COLO829 (cell line): ENCODE measurements at places on chromosomes 5 and 9.

DNA sequence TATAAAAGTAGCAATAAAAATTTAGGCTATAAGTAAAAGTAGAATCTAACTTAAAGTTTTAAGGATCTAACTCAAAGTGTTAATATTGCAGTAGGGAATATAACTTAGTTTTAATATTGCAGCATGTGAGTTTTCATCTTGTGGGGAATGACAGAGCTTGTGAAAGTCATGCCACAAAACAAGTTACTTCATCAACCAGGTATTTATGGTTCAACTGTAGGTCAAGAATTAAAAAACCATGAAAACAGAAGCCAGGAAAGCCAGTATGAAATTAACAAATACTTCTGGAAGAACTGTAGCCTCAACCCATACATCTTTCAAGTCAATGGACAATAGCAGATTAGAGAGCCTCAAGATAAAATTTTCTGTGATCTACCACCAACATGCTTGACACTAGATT is 19.0 kb downstream of the HMGCS1 start:
- DNase-seq, result no peak

GRCh38 chr9:37149666-37150308 is 29.4 kb downstream of the ZCCHC7 start:
- no peak for DNase-seq

- DNase-seq, result no peak
Measured at GRCh38 chr5:17743580-17744435, 109.5 kb downstream of the TAF11L14 start.

DNA sequence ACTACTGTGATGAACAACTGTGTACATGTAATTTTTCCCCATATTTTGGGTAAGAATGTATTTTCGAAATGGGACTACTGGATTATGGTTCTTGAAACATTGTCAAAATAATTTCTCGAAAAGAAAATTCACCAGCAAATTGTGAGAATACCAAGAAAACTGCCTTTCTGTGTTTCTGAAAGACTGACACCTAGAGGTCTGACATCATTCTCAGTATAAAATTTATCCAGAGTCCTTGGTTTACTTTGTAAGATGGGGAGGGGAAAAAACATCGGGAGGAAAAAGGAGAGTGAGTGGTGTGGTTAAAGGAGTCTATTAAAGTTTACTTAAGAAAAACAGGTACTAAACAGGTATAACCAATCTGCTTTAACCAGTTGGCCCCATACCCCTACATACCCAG is 149.2 kb downstream of the CEP120 start:
- no peak for DNase-seq

DNA sequence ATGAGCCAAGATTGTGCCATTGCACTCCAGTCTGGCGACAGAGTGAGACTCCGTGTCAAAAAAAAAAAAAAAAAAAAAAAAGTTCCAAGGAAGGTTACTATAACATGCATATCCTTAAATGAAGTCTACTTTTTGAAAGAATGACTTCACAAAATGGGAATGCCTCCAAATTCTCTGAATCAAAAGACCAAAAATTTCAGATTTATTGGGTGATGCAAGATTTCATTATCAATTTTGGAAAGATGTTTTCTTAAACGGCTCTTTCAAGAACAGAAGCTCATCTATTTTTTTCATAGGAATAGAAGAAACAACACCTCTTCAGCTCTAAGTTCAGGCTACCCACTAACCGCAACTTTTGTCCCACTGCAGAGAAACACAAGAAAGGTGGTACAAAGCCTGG is 69.9 kb downstream of the AUH start:
- no peak for DNase-seq

DNA sequence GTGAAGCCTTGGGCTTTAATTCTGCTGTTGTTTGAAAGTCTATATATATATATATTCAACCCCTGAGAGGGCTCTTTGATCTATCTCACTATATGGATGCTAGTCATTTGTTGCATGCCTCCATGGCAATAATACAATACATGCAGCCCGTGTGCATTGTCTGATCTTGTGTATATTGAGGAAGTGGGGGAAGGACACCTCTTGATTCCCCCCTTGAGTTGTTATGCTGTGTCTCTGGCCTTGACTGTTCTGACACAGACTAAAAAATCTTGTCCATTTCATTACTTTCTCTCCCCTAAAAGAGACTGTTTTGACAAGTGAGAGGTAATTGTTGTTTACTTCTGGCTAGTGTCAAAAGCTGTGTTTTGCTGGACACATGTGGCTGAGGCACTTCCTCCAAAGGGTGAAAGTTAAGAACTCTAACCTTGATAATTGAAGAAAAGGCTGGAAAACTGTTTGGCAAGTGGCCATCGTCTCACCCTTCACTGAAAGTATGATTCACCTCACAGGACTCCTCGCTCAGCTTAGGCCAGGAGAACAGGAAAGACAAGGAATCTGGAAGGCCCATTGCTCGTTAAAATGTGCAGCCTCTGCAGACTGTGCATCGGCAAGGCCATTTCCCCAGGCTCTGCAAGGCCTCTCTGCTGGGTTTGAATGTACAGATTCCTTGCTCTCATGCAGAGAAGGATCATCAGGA is 304.0 kb downstream of the PRELID2 start:
- DNase-seq, result peak; percentile 4

DNA sequence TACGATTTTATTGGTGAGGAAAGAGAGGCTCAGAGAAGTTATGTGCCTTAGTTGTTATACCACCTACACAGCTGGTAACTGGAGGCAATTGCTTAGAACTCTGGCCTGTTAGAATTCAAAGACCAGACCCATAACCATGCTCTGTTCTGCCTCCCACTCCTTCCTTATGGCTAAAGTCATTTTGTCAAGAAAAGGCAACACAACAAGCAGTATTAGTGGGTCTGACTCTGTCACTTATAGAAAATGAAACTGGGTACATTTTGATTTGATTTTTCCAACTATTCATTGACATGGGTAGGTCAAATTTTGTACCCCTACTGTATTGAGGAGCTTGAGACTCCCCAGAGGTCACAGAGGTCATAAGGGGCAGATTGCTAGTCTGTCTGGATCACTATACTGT is 44.5 kb upstream of the NR3C1 start:
- no peak for DNase-seq

GRCh38 chr9:95517559-95518425 is 1.0 kb upstream of the PTCH1 start:
- no peak for DNase-seq

GRCh38 chr5:51484326-51484725 is 101.1 kb downstream of the ISL1 start:
- no peak for DNase-seq

DNA sequence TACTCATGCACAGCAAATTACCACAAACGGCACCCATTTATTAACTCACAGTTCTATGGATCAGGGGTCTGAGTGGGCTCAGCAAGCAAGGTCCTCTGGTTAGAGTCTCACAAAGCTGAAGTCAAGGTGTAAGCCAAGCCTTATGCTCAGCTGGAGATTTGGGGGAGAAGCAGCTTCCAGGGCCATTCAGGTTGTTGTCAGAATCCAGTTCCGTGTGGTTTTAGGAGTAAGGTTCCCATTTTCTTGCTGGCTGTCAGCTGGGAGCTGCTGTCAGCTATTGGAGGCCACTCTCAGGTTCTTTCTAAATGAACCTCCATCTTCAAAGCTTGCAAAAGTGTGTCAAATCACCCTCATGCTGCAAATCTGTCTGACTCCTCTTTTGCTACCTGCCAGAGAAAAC is 17.7 kb downstream of the FCN2 start:
- DNase-seq, result no peak

GRCh38 chr9:87324613-87325194 is 173.0 kb upstream of the DAPK1 start:
- peak; percentile 71 for DNase-seq

DNA sequence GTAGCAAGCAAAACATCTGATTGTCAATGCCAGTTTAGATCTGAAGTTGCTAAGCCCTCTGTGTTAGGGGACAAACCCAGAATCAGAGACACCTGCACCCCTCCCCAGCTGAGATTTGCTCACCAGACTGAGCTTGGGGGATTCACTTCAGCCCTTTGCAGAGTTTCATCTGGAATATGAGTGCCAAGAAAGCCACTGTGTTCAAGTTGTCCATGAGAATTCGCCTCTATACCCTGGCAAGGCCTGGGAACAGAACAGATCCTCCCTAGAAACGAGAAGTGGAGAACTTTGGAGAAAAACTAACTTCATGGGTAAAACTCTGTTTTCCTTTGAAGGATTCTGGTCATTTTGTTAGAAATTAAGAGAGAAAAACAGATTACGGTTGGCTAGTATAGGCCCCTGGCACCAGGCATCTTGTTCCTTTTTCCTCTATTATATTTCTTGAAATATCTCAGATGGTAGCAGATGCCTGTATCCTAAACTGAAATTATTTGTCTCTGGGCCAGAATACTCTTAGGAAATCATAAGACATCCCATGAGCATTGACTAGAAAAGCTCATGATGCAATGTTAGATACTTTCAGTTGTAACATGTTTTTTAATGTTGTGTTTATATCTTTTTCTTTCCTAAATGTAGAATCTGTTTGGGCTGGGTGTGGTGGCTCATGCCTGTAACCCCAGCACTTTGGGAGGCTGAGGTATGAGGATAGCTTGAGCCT is 64.4 kb downstream of the SNX18 start:
- no peak for DNase-seq

GRCh38 chr9:37528652-37529471 is 43.1 kb downstream of the POLR1E start:
- DNase-seq, result peak; percentile 91

GRCh38 chr5:176704817-176705216 is 57.5 kb downstream of the TSPAN17 start:
- DNase-seq, result no peak

GRCh38 chr9:98172604-98173003 is 19.8 kb downstream of the CORO2A start:
- DNase-seq, result no peak

- no peak for DNase-seq
Measured at GRCh38 chr9:121734465-121734864, 83.0 kb downstream of the DAB2IP start.

GRCh38 chr9:129944506-129945116 is 98.4 kb downstream of the FNBP1 start:
- DNase-seq, result no peak

DNA sequence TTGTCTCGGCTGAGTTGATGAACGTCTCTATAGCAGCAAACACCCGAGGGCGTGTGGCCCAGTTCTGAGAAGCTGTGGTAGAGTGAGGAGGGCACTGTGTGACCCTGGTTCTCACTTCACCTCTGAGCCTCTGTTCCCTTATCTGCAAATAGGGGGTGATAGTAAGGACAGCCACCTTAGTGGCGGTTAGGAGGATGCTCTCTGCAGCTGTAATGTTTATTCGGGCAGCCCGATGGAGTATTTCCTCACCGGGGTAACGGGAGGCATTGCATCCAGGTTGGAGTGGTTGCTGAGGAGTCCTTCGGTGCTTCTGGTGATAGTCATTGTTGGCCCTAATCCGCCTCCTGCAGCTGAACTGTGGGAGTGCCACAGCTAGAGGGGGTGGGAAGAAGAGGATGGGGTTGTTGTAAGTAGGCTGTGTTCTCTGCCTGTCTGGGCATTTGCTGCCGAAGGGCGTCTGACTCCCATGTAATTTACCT is 13.9 kb downstream of the PRRC2B start:
- no peak for DNase-seq

DNA sequence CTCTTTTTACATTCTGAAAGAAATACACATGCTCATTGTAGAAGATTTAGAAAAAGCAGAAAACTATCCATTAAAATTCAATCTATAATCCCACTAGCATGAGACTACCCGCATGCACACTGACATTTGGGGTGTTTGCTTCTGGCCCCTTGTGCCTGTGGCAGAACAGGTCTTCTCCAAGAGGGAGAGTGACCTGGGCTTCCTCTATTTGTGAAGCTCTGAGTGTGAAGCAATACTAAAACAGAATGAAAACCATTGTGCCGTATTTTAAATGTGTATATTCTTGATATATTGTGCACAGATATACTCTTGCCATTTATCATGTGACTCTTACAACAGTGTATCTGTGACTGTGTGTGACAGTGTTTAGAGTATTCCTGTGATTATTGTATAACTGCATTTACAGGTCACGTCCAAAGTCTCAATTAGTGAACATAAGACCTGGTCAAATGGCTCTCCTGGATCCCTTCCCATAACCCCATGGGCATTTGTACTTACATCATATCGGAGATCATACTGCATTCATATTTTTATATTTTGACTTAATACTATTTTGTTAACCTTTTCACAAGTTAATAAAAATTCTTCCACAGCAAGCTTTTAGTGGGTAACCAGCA is 14.7 kb upstream of the CPEB4 start:
- DNase-seq, result no peak
